Left lung (tissue), 14 donors: ENCODE measurements at places on chromosomes 1 and 21. TPM values are rescaled to one million over a fixed set of nuclear protein-coding genes. Genes with fewer than 3 reads are reported as not detected.
A peak's percentile ranks its signal among the peaks of the same experiment; 100 is the strongest.

DNA sequence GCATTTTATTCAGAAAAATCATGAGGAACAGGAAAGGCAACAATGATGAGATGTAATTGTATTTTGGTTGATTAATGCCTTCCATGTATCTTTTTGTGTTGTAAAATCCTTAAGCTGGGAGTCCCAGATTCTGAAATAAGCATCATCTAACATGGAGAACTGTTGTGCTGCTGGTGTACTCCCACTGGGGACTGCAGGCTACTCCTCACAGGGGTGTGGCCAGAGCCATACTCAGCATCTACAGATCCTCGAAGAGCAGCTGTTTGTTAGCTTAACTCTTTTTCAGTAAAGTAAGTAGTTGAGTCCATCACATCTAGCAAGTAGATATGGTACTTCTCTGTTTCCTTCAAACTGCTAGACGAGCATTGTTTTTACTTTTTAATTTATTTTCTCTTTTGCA is 358.0 kb downstream of the BRINP3 start:
- no peak for DNase-seq

DNA sequence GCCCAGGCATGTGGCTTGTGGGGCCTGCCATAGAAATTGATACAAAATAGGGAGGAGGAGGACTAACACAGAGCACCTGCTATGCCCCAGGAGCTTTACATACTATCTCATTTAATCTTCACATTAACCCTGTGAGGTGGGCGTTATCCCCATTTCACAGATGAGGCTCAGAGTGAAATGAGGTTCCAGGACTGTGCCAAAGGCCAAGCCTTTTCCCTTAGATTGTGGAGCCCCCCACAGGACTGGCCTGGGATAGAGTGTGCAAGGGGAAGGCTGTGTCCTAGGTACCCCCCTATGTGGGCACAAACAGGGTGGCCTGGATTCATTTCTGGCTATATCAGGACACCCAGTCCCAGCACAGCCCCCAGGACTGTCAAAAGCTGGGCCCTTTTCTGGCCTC is 2.2 kb upstream of the DDOST start:
- DNase-seq = no peak

GRCh38 chr1:169148472-169149252 is 42.2 kb downstream of the ATP1B1 start:
- peak; percentile 4 for DNase-seq

DNA sequence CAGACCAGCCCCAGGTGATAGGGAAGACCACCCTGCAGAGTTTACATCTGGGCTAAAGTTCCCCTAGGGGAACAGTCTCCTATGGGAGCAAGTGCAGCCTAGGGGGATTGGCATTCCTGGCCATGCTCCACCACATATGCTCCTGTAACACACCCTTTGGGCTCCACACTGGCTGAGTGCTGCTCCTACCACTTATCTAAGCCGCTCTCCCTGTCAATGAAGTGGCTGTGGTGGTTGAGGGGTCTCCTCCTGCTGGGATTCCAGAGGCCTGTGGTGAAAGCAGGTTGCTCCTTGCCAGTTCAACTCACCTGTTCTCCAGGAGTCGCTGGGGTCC is 51.1 kb downstream of the COL24A1 start:
- no peak for DNase-seq

DNA sequence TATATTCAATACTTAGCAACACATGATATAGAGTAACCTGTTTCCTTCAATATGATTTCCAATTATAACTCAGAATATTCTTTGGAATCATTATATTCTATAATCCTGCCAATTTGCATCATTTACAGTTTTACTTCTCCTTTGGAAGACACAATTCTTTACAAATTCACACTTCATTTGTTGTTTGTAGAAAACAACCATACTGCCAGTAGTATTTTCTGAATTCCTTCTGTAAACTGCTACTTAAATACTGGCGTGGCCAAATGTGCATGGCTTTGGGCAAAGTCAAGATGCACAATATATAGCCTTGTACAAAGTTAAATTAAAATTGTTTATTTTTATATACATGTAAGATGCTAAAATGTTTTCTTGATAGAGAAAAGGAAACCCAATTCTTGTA is 687.1 kb upstream of the NEGR1 start:
- no peak for DNase-seq

DNA sequence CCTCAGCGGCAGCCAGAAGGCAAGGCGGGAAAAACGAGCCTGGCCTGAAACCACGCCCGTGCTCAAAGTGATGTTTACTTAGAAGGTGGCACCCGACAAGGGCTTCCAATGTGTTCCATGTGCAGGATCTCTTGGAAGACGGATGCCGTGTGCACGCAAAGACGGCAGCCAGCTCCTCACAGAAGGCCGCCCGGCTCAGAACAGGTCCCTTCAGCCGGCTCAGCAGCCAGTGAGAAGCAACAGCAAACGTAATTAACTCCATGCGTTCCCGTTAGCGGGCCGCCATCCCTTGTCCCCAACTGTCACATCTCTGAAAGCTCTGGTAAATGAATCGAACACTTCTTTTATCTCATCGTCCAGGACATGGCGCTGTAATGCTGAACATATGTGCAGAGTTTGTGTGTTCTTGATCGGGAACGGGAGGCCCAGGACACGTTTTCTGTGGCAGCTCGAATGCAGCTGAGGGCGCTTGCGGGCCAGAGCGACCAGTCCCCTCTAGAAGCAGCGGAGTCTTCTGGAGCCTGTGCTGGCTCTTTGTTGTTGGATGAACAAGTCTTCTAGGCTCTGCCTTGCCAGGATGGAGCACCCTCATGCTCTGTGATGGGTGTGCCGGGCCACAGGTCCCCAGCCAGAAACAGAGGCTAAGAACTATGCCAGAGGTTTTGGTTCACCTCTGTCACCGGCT is 94.6 kb upstream of the ARHGEF16 start:
- no peak for DNase-seq

GRCh38 chr1:2214541-2215241 is 13.4 kb upstream of the SKI start:
- peak; percentile 79 for DNase-seq

DNA sequence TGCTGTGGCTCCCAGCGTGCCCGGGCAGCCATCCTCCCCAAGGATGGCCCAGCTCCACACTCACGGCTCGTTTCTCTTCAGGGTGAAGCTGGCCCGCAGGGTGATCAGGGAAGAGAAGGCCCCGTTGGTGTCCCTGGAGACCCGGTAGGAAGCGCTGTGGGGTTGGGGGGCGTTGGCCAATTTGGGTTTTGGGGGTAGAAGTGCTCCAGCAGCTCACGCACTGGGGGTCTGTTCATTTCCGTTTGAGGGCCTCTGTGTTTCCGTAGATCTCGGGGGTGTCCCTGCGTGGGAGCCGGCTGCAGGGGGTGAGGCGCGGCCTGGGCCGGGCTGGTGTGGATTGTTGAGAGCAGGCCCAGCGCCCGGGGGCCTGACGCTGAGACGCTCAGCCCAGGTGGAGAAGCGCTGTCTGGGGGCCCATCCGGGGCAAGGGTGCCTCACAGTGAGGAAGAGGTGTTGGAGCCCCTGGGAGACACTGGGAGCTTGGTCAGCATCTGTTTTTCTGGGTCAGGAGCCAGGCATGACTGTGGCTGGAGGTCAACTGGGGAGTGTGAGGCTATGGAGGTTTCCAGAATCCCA is 12.6 kb downstream of the COL6A1 start:
- peak; percentile 30 for DNase-seq

DNA sequence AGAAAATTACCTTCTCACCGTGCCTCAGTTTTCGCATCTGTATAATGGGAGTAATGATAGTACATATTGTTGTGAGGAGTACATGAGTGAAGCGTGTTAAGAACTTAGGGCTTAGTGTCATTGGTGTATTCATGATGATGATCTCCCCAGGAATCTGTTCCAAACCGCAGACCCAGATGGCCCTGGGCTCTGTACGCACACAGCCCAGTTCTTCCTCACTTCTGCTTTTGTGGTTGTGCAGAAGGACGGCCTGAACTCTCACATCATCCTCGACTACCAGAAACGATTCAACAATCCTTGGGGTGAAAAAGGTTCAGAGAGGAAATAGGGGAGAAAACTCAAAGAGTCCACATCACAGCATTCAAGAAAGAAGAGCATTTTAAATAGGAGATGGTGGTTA is 323.0 kb downstream of the CAMTA1 start:
- no peak for DNase-seq

GRCh38 chr21:32920474-32920873 is 105.3 kb upstream of the OLIG2 start:
- no peak for DNase-seq

DNA sequence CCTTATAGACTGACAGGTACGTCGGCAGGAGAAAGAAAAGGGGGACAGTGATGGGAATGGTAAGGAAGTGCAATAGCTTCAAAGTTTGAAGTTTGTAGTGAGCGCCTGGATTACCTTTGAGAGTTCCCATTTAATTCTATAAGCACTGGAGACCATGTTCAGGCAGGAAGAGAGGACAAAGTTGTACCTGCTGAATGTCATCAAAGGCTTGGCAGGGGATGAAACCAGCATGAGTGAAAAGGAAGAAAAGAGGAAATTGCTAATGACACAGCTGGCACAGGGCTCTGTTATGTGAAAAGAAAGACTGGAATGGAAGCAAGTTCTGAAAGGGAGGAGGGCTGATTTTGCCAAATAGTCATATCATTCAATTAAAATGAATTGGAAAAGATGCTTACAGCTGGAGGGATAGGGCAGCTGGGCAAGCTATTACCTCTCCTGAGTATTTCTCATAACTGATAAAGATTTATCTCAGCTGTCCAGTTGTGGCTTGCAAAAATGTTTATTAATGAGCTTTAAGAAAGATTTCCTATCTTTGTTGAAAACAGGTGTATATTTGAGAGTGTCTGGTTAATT is 109.2 kb downstream of the HMCN1 start:
- DNase-seq = peak; percentile 5

DNA sequence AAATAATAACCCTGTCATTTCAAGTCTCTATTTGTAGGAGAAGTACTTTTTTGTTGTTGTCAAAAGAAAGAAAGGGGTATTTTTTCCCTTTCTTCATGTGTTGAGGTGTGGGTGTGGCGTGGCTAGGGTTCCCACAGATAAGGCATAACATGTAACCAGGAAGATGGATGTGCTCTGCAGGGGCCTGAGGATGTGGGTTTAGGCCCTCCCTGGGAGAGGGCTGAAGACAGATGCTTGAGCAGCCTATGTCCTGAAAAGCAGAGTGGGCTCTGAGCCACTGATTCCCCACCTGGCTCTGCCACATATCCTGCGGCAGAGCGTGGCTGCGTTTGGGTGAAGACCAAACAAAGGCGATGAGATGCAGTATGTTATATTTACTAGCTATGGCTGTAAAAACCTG is 13.9 kb upstream of the ADAR start:
- no peak for DNase-seq

DNA sequence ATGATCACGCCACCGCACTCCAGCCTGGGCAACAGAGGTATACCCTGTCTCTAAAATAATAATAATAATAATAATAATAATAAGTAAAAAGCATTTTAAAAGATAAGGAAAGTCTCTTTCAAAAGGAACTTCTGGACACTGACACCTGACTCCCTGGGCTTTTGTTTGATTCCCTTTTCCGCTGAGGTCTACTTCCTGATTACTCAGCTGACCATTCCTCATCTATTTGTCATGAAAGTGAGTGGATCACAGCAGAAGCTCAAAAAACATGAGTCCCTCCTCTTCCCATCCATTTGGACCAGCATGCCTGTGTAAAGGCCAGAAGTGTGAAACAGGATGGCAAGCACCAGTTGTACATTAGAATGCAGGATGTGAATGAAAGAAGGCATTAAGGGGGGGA is 61.1 kb upstream of the FBXO28 start:
- DNase-seq = no peak

- DNase-seq = no peak
Measured at GRCh38 chr1:21866707-21867043, 54.6 kb downstream of the LDLRAD2 start.

GRCh38 chr1:221169447-221169889 is 290.2 kb downstream of the HLX start:
- no peak for DNase-seq

DNA sequence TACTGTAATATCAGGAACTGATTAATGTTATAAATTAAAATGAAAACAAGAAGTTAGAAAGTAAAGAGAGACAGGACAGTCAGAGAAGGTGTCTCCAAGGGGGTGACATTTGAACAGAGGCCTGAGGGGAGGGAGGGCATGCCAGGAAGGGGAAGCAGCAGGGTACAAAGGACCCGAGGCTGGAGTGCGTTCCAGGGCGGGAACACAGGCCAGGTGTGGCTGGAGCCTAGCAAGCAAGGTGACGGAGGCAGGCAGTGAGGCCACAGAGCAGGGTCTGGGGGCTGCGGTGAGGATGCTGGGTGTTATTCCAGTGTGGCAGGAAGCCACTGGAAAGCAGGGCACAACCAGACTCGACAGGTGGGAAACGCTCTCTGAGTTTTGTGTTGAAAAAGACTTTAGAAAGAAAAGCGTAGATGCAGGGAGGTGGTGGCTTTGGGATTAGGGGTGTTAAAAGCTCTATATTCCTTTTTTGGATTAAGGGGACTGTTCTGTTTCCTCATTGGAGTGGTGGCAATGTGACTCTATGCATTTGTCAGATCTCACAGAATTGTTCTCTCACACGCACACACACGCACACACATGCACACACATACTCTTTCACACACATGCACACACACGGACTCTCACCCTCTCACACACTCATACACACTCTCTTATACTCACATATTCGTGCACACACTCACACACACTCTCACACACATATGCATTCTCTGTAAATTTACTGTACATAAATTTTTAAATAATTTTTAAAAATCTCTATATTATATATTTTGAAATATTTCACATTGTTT is 124.5 kb downstream of the GLIS1 start:
- DNase-seq = no peak

DNA sequence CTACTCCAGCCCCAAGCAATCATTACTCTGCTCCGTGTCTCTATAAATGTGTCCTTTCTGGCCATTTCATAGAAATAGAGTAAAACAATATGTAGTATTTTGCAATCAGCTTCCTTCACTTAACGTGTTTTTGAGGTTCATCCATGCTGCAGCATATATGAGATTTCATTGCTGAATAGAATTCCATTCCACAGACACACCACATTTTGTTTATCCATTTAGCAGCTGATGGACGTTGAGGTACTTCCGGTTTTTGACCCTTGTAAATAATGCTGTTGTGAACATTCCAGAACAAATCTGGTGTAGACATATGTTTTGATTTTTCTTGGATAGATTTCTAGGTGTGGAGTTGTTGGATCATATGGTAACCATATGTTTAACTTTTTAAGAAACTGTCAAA is 30.7 kb downstream of the ADAM30 start:
- no peak for DNase-seq

GRCh38 chr1:109786112-109786480 is 22.4 kb upstream of the EPS8L3 start:
- no peak for DNase-seq

DNA sequence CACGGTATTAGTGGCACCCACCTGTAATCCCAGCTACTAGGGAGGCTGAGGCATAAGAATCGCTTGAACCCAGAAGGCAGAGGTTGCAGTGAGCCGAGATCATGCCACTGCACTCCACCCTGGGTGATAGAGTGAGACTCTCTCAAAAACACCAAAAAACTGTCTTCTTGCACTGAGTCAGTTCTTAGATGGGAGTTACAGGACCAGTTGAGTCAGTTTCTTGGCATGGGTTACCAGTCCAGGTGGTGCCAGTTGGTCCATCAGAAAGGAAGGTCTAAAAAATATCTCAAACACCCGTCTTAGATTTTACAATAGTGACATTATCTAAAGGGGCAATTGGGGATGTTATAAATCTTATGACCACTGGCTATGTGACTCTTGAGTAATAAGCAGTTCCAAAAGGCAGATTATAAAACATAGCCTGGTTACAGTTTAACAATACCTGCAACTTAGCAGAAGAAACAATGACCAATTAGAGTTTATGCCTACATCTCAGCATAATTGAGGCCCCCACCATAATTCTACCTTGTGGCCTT is 206.9 kb upstream of the FGGY start:
- DNase-seq = no peak

THEM5 gene
- 0.67 TPM for polyA plus RNA-seq

DENND2C gene
- 5.3 TPM for polyA plus RNA-seq

TSPAN1 gene
- 15.1 TPM for polyA plus RNA-seq

FMO5 gene
- polyA plus RNA-seq = 12.9 TPM

GUCA2A gene
- 0.87 TPM for polyA plus RNA-seq

USH2A gene
- polyA plus RNA-seq = 0.04 TPM
